ENCODE measurements at places on chromosomes 12 and 14. TPM values are rescaled to one million over a fixed set of nuclear protein-coding genes. Genes with fewer than 3 reads are reported as not detected.

The PMCH gene
- 2.8 TPM for total RNA-seq

The SAMD4A gene
- 0.59 TPM for total RNA-seq

The GALNT8 gene
- 2.9 TPM for total RNA-seq

The SYNE3 gene
- 51.8 TPM for total RNA-seq

The A2ML1 gene
- not detected for total RNA-seq

The PYGL gene
- total RNA-seq, result 0.66 TPM

Measured in T-helper 2 cell treated with Interferon-gamma antibody and Interleukin-4, amounts not matched to agents 100 ng/mL and 5 ng/mL, for 36 hours (primary cell).